ENCODE measurements at places on chromosomes 3 and 15.

DNA sequence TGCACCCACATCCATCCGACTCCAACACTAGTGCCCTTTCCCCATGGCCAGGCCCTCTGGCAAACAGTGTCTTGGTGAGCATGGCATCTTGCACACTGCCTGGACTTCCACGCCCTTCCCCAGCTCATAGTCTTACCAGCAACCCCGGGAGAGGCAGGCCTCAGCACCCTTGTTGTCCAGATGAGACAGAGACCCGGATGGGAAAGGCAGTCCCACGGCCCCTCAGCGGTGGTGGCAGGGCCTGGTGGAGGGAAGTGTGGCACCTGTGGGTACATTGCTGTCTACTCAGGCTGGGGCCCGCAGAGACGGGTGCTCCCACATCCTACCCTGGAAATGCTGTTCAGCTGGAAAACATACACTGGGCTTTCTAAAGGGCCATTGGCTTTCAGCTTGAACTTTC is 28.4 kb downstream of the HDAC11 start:
- DNase-seq, result no peak

GRCh38 chr3:69767571-69767970 is 28.3 kb downstream of the MITF start:
- DNase-seq, result no peak

- DNase-seq, result no peak
These were observed 33.4 kb upstream of the STRIT1 start for GRCh38 chr3:155326901-155327300.

DNA sequence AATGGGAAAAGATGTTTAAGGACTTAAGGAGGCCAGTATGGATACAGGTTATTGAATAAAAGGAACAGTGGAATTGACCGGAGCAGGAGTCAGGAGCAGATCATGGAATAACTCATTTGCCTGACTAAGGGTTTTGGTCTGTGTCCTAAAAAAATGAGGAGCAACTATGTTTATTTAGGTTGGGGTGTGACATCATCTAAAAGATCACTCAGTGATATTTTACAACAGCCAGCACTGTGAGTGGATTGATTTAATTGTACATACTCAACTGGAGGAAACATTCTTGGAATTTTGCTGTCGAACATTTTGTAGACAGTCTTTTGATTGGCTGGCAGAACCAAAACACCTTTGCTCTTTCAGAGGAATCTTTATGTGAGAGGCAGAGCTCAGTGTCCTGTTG is 348.6 kb upstream of the CDIN1 start:
- DNase-seq, result no peak

DNA sequence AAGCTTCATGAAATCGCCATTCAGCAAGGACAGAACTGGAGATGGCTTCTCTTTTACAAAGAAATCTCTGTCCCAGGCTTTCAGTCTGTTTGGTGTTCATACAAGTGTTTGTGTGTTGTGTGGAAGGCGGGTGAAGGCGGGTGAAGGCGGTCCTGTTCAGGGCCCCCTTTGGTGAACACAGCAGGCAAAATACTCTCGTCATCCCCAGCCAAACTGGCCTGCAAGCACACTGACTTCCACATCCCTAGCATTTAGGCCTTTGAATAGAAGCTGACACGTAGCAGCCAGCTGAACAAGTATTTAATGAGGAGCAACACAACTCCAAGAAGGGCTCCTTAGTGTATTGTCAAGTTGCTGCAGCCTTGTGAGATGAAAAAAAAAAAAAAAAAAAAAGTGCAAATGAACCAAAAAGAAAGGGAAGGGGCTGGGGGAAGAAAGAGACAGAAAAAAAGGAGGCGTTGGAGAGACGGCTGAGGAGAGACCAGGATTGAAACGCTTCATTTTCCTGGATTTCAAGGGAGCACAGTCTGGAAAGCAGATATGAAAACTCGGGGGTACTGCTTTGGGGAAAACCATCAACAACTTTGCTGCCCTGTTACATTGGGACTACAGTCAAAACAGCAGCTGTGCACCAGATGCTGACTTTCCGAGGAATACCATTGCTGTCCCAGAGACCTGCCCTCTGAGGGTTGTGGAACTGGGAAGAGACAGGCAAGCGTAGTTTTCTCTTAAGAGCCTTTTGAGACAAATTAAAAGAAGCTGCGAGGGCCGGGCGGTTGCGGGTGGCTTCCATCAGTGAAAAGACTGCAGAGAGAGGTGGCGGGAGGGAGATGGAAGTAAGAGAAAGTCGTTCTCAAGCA is 74.6 kb downstream of the TGFBR2 start:
- no peak for DNase-seq

DNA sequence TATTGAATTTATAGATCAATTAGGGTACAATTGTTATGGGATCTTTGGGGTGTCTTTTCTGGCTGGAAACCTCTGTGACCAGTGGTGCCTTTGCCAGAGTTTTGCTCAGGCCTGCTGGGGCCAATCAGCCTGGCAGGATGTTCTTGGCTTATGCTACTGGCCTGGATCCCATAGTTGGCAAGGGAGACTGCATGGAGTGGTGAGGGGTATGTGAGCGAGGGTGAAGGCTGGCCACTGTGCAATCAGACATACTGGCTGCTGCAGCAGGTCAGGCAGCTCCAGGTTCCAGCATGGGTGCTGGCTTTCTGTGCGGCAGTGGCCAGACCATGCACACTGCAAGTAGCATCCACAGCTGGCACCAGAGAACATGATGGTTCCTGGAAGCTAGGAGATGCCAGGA is 1053.2 kb upstream of the GBE1 start:
- DNase-seq, result no peak

DNA sequence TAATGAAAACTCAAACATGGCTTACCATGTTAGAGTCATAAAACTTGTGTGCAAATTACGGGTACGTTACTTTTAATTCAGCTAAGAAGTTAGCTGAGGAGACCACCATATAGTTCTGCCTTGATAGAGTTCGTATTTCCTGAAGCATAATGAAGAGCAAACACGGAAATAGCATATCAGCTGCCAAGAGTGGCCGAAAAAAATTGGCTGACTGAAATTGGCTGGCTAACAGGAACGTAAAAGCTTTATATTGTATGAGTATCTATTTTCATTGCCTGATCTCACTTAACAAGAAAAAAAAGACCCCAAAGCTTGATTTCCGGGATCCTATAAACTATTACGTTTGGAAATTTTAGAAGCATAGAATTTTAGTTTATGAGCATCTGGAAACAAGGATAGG is 1222.9 kb downstream of the ZPLD1 start:
- DNase-seq, result no peak
